Stimulated activated CD8-positive, alpha-beta memory T cell treated with anti-CD3 and anti-CD28 coated beads, Interleukin-12 subunit alpha, Interleukin-12 subunit beta, amount 100 ng/mL, for 1 hour (primary cell): ENCODE measurements at places on chromosomes 1 and 21.

GRCh38 chr1:111967067-111967690, 22.3 kb downstream of the KCND3 start:
- DNase-seq = no peak

- no peak for DNase-seq
Observed at GRCh38 chr1:244657421-244657820, 4.5 kb downstream of the DESI2 start.

GRCh38 chr1:222543817-222544216, 4.1 kb downstream of the HHIPL2 start:
- no peak for DNase-seq

- no peak for DNase-seq
Observed at GRCh38 chr1:176996456-176997090, 167.9 kb downstream of the ASTN1 start.

DNA sequence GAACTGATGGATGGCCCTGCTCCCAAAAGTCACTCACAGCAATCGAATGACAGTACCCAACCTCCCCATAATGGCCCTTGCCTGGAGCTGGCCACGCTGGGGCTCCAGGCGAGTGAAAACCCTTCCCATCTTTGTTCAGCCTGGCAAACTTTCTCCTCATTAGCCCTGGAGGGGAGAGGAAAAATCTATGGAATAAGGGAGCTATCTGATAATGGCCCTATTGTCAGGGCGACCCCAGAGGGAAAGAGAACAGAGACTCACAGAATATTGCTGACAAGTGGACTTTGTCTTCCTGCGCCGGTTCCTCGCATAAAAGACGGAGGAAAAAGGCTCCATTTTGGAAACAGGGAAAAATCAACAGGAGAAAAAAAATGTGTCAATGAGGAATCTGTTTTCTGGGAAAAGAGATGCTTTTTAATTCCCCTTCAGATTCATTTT, 13.0 kb upstream of the ARHGEF16 start:
- DNase-seq = no peak

- DNase-seq = no peak
Observed at GRCh38 chr1:200776949-200777348, 38.3 kb downstream of the CAMSAP2 start.

DNA sequence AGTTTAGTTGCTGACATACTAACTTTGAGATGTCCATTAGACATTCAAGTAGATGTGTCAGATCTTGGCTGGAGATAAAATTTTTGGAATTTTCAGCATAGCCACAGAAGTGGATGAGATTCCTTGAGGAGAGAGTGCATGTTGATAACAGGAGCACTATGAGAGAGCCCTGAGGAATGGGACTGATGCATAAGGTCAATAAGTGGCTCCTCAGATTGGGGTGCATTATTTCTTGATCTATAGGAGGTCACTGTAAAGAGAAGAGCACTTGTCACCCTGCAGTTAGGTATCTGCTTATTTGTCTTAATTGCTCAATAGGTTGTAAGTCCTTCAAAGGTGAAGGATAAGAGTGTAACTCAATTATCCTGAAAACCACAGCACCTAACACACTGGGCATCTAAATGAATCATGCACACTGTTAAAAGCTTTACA, 52.0 kb upstream of the TACSTD2 start:
- no peak for DNase-seq

GRCh38 chr21:45941338-45941710, 40.2 kb upstream of the COL6A1 start:
- DNase-seq = no peak

- no peak for DNase-seq
Observed at GRCh38 chr1:241825581-241825980, 22.4 kb upstream of the EXO1 start.

GRCh38 chr1:119160409-119160808, 20.0 kb upstream of the WARS2 start:
- no peak for DNase-seq

- no peak for DNase-seq
Observed at GRCh38 chr1:163796394-163796821, 474.7 kb downstream of the NUF2 start.

GRCh38 chr21:33302055-33302454, 22.7 kb upstream of the IFNAR1 start:
- DNase-seq = no peak
